ENCODE measurements at places on chromosomes 4 and X. TPM values are rescaled to one million over a fixed set of nuclear protein-coding genes. Genes with fewer than 3 reads are reported as not detected.

Gene PDCL2
- not detected for total RNA-seq

Gene RAB33A
- total RNA-seq, result 8.0 TPM

Gene CXXC4
- 60.7 TPM for total RNA-seq

Gene GPR143
- total RNA-seq, result 11.9 TPM

Gene CTAG1A
- not detected for total RNA-seq

Gene MTNR1A
- 1.6 TPM for total RNA-seq

Gene PNMA6E
- total RNA-seq, result not detected

Gene GBA3
- total RNA-seq, result not detected

Gene DMRTC1
- 1.2 TPM for total RNA-seq

Gene NAT8L
- total RNA-seq, result 3.5 TPM

Gene HOPX
- total RNA-seq, result 26.4 TPM

Gene CTAG1B
- total RNA-seq, result not detected

Gene IL21
- not detected for total RNA-seq

Gene NXF2
- total RNA-seq, result not detected

Gene HSD17B13
- 0.27 TPM for total RNA-seq

Gene FHL1
- 423 TPM for total RNA-seq

Gene FTSJ1
- 59.1 TPM for total RNA-seq

Gene MXRA5
- total RNA-seq, result 94.6 TPM

Gene CPLX1
- total RNA-seq, result 9.2 TPM

Gene SYP
- 152 TPM for total RNA-seq

Gene SMIM31
- total RNA-seq, result 0.11 TPM

Gene APBB2
- 112 TPM for total RNA-seq

Gene GNRHR
- 0.22 TPM for total RNA-seq

Gene UGT2B11
- not detected for total RNA-seq

Gene TSPAN7
- total RNA-seq, result 58.6 TPM

Gene MAGEA12
- not detected for total RNA-seq

Gene MGAT4D
- total RNA-seq, result not detected

Gene KDM5C
- 205 TPM for total RNA-seq

Gene DUX4
- not detected for total RNA-seq

Gene EREG
- total RNA-seq, result 0.27 TPM

Gene DDX53
- total RNA-seq, result not detected

Gene IL1RAPL1
- 9.1 TPM for total RNA-seq

Gene EDNRA
- 47.0 TPM for total RNA-seq

Gene SMR3B
- total RNA-seq, result not detected
